AML-193 (cell line): ENCODE measurements at places on chromosomes 12 and 14.

GRCh38 chr14:92760524-92760805 lies 12.0 kb upstream of the LGMN start:
- DNase-seq: no peak

- no peak for DNase-seq
Observed at GRCh38 chr14:97584528-97584927, 787.3 kb downstream of the VRK1 start.

DNA sequence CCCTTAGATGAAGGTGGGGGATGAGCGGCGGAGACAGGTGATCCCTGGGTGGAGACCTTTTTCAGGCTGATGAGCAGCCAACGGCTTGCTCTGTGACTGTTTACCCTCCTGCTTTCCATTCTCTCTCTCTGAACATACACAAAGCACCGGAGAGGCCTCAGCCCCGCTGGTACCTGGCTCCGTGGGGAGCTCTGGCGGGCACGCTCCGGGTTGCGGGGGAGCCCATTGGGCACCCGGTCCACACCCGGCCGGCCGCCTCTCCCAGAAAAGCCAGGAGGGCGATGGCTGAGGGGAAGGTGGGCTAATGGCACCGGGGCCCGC lies 545 bp downstream of the SMARCC2 start:
- no peak for DNase-seq

DNA sequence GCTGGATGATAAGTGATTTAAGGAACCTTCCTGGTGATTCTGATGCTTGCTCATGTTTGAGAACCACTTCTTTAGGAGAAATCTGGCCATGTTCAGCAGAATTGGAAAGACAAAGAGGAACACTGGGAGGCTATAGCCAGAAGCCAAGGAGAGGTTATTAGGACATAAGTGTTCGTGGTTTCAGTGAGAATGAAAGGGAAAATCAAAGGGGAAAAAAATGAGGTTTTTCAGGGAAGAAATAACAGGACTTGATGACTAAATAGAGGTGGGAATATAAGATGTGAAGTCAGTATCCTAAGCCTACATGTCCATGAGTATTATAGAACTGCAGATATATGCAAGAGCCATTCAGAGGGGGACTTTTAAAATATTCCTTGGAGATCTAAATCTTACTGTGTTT lies 95.6 kb downstream of the DAAM1 start:
- no peak for DNase-seq

GRCh38 chr14:29085546-29085945 lies 319.0 kb downstream of the FOXG1 start:
- DNase-seq: no peak

DNA sequence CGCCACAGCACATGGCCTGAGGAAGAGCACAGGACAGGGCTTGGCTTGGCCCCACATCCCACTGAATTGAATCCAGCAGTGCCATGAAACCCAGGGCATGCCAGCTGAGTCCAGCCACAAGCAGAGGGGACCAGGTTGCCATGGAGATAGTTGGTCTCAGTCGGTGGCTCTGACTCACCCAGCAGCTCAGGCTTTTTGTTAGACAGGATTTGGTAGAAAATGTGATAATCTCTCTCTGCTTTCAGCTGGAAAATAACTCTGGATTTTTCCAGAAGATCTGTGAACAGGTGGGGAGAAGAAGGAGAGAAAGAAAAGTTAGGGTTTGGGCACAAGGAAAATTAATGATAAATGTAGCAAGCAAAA lies 4.8 kb downstream of the MYH7 start:
- DNase-seq: no peak

- no peak for DNase-seq
Observed at GRCh38 chr12:82964446-82964845, 277.7 kb downstream of the TMTC2 start.

GRCh38 chr12:131348231-131348630 lies 362.7 kb upstream of the SFSWAP start:
- DNase-seq: no peak

- DNase-seq: no peak
Observed at GRCh38 chr14:56569174-56569573, 10.4 kb upstream of the TMEM260 start.

DNA sequence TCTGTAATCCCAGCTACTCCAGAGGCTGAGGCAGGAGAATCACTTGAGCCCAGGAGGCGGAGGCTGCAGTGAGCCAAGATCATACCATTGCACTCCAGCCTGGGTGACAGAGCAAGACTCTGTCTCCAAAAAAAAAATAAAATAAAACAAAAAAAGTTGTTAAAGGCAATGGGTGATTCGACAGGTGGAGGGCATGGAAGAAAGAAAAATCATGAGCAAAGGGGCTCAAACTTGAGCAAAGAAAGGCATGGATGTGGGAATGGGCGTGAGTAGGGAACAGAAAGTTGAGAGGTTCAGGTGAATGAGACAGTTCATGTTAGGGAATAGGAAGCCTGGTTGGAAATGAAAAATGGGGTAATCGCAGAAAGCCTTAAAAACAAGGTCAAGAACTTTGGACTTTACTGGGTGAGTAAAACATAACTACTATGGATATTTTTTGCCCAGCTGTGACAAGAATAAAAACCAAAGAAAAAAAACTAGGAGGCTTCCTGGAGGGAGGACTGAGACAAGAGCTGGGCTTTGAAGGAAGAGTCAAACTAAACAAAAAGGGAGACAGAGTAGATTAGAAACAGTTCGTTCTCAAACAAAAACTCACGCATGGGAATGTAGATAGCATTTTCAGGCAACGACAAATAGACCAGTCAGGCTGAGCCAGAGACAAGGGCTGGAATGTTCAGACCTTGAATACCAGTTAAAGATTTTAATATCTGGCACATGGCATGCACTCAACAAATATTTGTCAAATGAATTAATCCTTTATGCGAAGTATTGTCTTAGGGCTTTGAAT lies 18.8 kb downstream of the PYM1 start:
- no peak for DNase-seq

GRCh38 chr14:97413966-97414717 lies 617.0 kb downstream of the VRK1 start:
- no peak for DNase-seq

GRCh38 chr12:18998343-18999261 lies 130.9 kb upstream of the PLEKHA5 start:
- DNase-seq: no peak

DNA sequence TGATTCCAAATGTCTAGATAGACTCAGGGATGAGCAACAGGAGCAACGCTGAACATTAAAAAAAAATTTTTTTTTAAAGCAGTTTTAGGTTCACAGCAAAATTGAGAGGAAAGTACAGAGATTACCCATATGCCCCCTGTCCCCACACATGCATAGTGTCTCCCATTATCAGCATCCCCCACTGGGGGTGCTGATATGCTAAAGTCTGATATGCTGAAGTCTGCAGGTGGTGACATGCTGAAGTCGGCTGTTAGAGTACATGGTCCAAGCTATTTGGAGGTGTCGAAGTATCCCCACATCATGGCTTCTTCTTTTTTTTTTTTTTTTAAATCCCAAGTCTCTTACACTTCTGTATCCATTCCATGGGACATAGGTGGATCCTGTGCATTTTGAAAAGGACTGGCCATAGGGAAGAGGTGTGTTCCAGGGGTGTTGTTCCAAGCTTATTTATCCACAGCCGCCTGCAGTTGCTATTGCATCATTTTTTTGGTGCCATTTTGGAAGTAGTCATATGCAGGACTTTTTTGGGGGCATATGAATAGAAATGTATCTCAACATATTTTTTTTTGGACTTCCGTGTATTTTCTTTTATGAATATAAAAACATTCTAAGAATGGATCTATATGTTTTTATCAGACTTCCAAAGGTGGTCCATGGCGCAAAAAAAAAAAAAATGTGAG lies 19.0 kb upstream of the MIS18BP1 start:
- DNase-seq: no peak

GRCh38 chr14:24409192-24409591 lies 10.4 kb downstream of the NYNRIN start:
- no peak for DNase-seq

DNA sequence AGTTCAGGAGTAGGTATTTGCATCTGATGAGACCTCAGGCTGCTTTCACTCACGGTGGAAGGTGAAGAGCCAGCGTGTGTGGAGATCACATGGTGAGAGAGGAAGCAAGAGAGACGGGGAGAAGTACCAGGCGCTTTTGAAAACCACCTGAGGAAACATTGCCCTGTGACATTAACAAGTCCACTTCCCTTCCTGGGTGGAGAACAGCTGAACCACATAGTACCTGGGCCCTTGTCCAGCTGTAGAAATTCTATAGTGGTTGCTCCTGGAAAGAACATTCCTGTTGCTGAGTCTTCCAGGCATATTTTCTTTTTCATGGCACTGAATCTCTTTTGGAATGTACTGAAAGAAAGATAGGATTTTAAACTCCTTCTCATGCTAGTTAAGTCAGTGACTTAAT lies 87.3 kb upstream of the RIN3 start:
- no peak for DNase-seq

DNA sequence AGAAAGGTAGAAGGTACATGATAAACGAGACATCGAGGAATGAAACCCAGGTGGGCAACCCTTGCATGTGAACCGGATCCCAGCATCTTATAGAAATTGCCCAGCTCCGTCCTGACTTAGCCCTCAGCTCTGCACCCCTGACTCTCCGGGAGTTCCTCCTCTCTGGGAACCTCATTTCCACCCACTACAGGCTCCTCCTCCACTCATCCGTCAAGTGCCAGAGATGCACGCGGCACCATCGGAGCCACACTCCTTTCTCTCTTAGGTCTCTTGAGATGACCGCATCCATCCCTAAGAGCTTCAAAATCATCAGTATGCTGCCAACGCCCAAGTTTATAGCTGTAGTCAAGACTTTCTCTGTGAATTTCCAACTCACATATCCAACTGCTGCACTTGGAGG lies 84.7 kb downstream of the TTC7B start:
- DNase-seq: no peak

DNA sequence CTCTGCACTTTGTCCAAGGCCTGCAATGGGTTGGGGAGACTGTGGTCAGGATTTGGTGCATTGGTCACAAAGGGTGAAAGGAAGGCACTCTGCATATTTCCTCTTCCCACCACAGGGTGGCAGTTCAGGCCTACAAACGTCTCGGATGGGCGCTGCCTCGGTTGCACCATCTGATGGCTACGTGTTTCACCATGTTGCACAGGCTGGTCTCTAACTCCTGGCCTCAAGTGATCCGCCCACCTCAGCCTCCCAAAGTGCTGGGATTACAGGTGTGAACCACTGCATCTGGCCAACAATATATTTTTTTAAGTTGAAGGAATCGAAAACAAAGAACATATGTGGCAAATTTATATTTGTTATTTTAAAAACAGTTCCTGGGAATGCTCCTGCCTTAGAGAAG lies 35.1 kb downstream of the TMBIM6 start:
- peak; percentile 70 for DNase-seq
